ENCODE measurements at places on chromosomes 7 and 10.

DNA sequence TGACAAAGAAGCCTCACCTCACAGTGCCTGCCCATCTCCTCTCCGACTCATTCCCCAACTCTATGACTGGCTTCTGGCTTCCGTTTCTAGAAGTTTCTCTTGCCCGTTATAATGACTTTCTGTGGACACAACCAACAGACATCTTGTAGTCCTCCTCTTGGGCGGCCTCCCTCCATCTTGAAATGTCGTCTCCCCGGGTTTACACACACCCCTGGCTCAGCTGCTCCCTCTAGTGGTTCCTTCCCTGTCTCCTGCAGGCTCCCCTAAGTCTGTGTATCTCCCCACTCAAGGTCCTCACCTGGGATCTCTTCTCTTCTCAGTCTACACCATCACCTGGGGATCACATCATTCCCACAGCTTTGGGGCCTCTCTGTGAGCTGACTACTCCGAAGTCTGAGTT is 123.4 kb upstream of the NEBL start:
- peak; percentile 10 for DNase-seq

DNA sequence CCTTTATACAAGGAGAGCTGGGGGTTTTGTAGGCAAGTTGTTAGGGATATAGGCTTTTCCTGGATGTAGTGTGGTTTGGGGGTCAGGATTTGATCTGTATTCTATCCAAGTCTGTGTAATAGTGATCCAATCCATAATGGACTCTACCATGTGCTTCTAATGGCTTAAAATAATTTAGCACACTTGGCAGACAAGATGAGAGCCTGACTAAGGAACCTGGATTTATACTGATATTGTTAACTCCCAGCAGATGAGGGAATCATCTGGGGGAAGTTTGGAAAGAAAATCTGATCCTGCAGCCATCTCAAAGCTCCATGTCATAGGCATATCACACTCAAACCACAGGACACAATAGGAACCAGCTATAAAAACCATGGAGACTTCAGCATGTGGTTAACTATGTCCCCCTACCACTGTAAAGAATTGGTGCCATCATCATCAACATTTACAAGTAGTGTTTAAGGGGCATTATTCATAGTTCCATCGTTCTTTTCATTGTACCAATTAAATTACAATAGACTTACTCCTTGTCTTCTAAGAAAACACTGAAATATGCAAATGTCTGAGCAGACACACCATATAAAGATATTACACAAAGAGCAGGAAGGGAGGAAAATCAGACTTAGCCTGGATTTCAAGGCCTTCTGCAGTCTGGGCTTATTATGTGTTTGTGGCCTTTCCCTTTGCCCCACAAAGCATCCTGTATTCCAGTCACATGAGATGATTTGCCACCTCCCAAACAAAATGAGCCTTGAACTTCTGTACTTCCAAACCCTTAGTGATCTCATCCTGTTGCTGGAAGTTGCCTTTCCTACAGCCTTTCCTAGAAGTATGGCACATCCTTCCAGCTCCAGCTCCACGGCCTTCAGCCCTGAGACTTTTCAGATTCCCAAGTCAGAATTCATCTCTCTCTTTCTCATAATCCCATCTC is 22.5 kb upstream of the HPS1 start:
- DNase-seq, result no peak

DNA sequence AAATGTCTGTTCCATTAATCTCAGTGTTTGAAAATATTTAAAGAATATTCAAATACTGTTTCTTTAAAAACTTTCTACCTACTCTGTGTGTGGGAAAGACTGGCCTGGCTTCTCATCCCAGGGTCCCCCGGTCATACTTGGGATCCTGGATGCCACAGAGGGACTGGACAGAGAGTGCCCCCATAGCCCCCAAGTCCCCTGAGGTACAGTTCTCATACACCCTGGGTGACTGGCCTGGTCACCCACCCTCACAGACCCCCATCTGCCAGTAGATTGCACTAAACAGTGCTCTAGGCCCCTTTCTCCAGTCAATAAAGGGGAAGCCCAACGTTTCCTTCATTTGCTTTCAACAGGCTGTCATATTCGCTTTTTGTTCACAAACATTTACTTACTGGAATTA is 3.0 kb downstream of the TMEM273 start:
- no peak for DNase-seq

- no peak for DNase-seq
Observed at GRCh38 chr7:37683246-37684120, at the start of gene GPR141. TSS of gene GPR141 (plus strand) at chr7:37683766. CDS start at chr7:37740394, 56,628 bp downstream.

- DNase-seq, result no peak
Observed at GRCh38 chr7:26065652-26066051, 86.3 kb upstream of the NFE2L3 start.

- no peak for DNase-seq
Observed at GRCh38 chr7:155722936-155723335, 78.5 kb downstream of the RBM33 start.

GRCh38 chr7:149741629-149742028 is 31.8 kb downstream of the ZNF467 start:
- no peak for DNase-seq

DNA sequence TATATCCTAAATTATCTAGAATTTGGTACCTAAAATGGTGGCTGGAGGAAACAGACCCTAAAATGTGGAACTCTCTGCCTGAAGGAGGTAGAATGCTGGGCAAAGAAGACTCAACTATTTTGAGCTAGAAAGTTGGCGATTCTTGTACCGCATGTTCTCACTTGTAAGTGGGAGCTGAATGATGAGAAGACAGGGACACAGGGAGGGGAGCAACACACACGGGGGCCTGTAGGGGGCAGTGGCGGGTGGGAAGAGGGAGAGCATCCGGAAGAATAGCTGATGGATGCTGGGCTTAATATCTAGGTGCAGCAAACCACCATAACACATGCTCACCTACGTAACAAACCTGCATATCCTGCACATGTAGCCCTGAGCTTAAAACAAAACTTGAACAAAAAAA is 250.6 kb downstream of the CALN1 start:
- no peak for DNase-seq

GRCh38 chr7:49976238-49976637 is 116.8 kb downstream of the ZPBP start:
- DNase-seq, result no peak

- DNase-seq, result no peak
Observed at GRCh38 chr10:45023426-45023825, 22.7 kb downstream of the ZNF22 start.

GRCh38 chr7:3063016-3063753 is 19.5 kb upstream of the CARD11 start:
- DNase-seq, result no peak

DNA sequence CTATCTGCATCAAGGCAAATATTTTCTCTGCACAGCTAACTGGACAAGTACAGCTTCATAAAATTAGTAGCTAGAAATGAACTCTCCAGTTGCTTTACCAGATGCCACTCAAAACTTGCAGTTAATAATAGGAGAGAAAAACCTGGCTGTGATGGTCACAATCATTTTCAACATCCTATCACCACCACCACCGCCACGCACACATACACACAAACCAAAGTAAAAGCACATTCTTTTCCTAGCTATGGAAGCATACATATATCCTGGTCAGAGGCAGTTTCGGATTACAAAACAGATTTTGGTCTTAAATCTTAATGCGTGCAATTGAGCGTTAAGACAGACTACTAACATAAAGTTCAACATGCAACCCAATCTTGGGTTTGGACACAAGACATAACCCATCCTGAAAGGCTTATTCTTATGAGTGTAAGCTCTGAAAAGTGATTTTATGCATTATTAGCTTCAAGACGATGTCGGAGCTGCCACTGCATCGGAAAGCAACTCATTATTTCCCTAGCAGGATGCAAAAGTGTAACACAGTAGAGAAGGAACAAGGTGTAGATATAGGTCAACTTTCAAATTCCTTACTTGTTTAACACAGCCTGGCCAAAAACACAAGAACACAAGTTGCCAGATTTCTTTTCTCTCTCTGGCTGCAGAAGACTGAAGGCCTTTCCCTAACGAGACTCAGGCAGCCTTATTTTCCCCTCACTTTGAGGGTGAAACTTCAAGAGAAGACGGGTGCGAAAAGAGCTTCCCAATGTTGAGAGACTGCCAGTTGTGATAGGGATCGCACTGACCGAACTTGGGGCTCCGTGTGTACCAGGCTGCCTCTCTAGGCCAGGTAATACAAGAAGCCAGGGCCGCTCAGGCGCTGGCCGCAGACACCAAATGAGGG is 1.2 kb downstream of the CACUL1 start:
- peak; percentile 80 for DNase-seq

DNA sequence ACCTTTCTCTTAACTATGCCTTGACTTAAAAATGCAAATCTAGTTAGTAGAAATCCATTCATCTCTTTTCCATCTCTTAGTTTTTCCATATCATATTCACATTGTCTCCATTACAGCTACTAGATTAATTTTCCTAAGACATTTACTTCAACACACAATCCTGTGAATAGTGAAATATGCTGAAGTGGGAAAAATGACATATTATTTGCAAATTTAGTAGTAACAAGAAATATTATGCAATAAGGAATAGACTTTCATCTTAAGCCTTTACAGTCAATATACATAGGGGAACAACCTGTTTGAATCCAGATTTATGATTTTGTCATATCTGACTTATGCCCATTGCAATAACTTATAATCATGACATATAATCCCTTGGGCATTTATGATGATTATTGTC is 277.0 kb upstream of the IMMP2L start:
- no peak for DNase-seq

DNA sequence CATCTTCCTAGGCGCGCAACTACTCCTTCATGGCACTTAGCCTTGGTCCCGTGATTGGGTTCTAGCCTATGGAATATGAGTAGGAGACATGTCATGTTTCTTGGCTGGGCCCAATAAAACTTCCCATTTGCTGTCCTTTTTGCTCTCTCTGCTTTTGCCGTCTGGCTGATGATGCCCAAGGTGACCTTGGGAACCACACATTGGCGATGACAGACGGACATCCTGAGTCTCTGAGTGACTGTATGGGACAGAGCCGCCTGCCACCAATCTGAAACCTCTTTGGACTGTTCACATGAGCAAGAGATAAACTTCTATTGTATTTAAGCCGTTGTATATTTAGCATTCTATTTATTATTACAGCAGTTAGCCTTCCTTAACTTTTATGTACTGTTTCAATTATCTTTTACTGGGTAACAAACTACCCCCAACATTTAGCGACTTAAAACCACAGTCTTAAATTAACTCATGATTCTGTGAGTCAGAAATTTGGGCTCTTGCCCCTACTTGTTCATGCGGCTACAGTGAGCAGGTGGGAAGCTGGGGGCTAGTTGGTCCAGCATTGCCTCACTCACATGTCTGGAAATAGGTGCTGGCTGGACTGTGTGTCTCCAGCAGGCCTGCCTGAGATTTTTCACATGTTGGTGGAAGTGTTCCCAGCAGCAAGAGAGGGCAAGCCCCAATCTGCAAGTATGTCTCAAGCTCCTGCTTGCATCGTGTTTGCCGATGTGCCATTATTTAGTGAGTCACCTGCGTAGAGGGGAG is 71.7 kb downstream of the NOD1 start:
- DNase-seq, result no peak

DNA sequence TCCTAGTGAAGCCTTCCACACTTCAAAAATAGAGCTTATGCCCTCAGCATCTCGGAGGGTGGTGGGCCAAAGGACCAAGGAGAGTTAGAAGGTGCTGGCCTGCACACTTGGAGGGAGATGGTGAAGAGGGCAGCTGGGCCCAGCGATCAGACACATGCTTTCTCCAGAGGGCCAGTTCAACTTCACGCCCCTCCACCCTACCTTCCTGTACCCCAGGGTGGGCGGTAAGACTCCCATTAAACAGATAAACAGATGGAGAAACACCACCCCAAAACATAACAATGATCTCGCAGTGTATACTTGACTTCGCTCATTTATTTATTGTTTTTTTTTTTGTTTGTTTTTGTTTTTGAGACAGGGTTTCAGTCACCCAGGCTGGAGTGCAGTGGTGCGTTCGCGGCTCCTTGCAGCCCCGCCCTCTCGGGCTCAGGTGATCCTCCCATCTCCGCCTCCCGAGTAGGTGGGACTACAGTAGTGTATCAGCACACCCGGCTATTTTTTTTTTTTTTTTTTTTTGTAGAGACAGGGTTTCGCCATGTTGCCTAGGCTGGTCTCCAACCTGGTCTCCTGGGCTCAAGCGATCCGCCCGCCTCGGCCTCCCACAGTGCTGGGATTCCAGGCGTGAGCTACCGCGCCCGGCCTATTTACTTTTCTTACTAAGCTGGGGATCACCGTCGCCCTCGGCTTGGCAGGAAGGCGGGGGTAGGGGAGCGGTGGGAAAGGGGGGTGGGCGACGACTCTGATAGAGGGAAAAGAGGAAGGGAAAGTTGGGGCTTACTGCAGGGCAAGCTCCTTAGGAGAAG is 1.8 kb downstream of the C10orf95 start:
- DNase-seq, result peak; percentile 83

All from hematopoietic multipotent progenitor cell treated with erythropoietin and hydrocortisone succinate and interleukin-3 and kit ligand, for 17 days (in vitro differentiated cells).